ENCODE measurements at places on chromosomes 3 and 15.

GRCh38 chr3:135917927-135918597 is 47.5 kb upstream of the PPP2R3A start:
- DNase-seq, result no peak

DNA sequence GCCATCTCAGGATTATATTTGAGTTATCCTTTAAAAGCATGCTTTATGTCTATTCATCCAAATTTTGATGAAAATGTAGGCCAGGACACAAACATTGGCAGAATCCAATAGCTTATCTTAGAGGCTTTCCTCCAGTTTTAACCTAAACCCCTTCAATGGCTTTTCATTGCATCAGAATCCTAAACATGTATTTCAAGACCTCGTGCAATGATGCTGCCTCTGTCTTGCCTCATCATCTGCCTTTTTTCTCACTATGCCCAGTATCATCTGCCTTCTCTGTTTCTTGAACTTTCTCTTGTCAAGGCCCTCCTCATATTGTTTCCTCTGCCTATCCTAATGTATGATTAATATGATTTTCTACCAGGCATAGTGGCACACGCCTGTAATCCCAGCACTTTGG is 76.1 kb upstream of the MAP4 start:
- DNase-seq, result no peak

- DNase-seq, result no peak
These were observed 425.9 kb downstream of the ZBTB20 start for GRCh38 chr3:114721209-114721608.

GRCh38 chr3:171028779-171029232 is 2.3 kb upstream of the SLC2A2 start:
- no peak for DNase-seq

- DNase-seq, result no peak
These were observed 8.4 kb downstream of the NR1D2 start for GRCh38 chr3:23953523-23953922.

DNA sequence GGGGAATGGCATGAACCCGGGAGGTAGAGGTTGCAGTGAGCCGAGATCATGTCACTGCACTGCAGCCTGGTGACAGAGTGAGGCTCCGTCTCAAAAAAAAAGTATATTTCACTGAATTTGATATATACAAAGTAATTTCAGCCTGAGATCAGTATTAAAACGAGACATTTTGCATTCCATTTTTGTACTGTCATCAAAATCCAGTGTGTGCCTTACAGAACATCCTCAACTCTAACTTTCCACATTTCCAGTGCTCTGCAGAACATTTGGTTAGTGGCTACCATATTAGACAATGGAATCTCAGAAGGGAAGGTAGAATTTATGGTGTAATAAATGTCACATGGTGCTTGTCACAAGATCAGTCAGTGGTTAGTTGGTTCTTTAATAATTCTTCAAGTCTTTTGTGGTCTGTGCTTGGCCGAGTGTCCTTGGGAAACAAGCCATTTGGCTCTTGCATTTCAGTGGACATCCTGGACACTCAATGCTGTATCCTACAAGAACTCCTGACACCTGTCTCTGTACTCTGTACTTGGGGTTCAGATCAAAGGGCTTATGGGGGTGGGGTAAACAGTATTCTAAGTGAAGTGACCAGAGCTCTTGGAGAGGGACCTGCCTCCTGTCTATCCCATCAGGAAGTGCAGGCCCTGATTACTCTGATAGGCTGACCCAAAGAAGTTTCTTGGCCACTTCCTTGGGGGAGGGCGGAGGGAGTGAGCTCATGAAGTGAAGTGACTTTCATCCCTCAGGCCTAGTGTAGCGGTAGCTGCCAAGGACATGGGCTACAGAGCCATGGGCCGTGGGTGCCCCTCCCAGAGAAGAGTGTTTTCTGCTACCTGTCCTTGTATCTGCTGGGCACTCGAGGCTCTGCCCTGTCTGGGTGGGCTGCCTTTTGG is 3.7 kb downstream of the ACVR2B start:
- DNase-seq, result no peak

DNA sequence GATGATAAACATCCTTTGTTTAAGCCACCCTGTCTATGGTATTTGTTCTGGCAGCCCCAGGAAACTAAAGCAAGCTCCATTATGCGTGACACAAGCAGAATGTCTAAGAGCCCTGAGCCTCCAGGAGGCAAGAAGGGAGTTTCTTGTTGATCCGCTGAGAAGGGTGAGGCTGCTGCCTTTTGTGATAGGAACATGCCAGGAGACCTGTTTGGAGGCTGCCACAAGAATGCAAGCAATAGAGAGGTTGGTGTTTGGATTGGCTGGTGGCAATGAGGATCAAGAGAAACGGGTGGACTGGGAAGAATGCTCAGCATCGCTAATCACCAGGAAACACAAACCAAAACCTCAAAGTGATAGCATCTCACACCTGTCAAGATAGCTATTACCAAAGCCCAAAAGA is 104.8 kb downstream of the ASB7 start:
- DNase-seq, result no peak

DNA sequence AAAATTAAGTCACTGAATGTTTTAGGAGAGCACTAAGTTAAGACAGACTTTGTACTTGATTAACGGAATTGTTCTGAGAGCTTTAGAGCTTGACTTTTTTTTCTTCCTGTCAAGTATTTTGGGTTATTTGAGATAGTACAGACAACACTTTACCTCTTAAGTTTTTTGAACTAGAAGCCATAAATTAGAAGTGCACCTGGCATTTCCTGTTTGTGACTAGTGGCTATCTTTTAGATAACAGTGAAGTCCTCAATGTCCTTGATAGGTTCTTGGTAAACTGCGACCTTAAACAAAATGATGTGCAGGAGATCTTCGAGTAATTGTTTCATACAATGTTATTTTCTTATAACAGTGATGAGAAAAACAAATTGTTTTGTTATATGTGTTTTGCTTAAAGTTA is 213.9 kb downstream of the TP63 start:
- DNase-seq, result no peak

GRCh38 chr3:193977622-193978021 is 158.3 kb upstream of the HES1 start:
- no peak for DNase-seq

Data from Ammon's horn (tissue), 1 donor.